Activated CD8-positive, alpha-beta memory T cell treated with anti-CD3 and anti-CD28 coated beads for 1 hour (primary cell): ENCODE measurements at places on chromosomes 7 and 10.

- DNase-seq, result no peak
Measured at GRCh38 chr10:32204606-32205005, 142.4 kb downstream of the EPC1 start.

- no peak for DNase-seq
Measured at GRCh38 chr10:52779541-52780390, 7.2 kb upstream of the MBL2 start.

DNA sequence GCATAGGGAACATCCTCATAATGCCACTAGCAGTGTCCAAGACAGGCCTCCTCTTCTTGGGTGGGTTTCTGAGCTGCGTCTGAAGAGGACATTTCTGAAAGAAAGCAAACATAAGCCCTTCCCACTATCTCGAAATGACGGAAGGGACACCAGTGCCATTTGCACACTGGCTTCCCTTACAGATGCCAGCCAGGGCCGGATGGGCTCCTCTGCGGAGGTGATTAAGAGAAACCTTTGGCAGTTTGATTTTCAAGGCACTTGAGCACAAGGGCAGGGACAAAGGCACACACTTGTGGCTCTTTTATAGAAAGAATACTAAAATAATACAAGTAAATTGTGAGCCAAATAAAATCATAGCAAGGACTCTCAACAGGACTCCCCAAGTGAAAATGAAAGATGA, 106.6 kb upstream of the CELF2 start:
- no peak for DNase-seq

- no peak for DNase-seq
Measured at GRCh38 chr10:48290286-48290685, 15.8 kb upstream of the FRMPD2 start.

DNA sequence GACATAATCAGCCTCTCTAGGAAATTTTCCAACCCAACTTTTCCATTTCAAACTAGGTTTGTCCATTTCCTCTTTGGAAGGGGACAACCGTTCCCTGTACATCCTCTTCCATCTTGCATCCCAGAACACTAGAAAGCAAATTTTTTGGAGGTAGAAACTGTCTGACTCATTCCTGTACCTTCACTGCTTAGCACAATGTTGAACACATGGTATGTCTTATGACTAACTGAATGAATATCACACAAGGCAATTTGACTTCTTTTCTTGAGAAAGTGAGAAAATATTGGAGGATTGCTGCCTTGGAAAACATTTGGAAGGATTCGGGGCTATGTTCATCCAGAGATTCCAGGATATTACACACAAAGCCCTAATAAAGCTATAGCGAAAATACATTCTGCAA, 289.1 kb downstream of the FGFR2 start:
- DNase-seq, result no peak

- DNase-seq, result no peak
Measured at GRCh38 chr7:43540471-43540870, 42.4 kb upstream of the STK17A start.

- no peak for DNase-seq
Measured at GRCh38 chr7:13904007-13904406, 85.5 kb downstream of the ETV1 start.

DNA sequence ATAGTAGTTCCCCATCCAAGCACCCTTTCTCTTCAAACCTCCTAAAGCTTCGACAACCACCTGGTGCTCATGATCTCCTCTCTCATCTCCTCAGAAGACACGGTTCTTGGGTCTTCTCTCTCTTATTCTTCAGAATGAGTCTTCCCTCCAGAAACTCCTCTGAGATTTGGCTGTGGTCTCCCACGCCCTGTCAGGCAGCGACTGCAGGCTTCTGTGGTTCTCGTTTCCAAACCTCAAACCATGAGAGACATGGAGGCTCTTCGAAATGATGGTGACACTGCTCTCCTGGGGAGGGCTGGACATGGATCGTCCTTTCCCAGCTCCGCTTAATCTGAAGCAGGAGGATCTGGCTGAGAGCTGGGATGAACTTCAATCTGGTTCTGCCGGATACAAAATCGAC, 78.6 kb upstream of the PITRM1 start:
- no peak for DNase-seq

GRCh38 chr7:81761821-81762220, 8.0 kb downstream of the HGF start:
- no peak for DNase-seq

DNA sequence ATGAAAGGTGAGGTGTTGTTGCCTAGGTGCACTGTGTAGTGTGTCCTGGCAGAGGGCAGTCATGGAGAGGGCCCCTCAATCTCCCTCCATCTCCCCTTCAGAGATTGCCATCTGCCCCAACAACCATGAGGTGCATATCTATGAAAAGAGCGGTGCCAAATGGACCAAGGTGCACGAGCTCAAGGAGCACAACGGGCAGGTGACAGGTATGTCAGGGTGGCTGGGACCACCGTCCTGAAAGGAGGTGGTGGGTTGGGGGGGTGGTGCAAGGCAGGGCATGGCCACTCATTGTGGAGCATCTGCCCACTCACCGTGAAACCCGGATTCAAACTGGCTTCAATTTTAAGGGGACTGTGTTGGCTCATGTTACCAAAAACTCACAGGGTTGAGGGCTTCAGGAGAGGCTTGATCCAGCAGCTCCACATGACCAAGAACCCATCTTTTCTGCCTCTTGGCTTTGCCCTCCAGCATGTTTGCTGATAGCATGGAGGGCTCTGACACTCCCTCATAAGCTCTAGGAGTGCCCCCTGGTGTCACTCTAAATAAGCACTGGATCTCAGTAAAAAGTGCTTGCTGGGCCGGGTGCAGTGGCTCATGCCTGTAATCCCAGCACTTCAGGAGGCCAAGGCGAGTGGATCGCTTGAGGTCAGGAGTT, 12.2 kb downstream of the ARPC1B start:
- no peak for DNase-seq

GRCh38 chr7:70504254-70504653, 627.7 kb upstream of the GALNT17 start:
- DNase-seq, result no peak

DNA sequence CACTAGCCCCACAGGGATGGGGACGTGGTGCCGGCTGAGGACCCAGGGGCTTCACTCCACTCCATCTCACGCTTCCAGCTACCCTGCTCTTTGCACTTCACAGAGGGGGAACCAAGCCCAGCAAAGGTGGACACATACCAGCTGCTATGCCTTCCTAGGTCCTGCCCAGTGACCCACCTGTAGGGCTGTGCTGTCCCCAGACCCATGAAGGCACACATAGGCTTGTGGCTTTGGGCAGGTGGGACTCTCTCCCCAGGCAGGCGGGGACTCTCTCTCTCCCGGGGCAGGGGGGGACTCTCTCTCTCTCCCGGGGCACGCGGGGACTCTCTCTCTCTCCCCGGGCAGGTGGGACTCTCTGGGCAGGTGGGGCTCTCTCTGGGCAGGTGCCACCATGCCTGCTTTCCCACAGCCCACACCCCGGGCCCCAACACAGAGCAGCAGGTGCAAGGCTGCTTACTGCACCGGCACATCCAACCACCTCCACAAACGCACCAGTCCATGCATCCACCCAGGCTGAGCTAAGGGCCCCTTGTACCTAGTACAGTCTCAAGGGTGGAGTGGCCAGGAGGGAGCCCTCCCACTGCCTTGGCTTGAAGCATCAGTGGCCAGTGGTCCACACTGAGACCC, 13.8 kb upstream of the GPR146 start:
- DNase-seq, result no peak

- no peak for DNase-seq
Measured at GRCh38 chr7:22821702-22822485, 755 bp downstream of the TOMM7 start.

GRCh38 chr10:6579904-6580278, at the start of gene PRKCQ:
TSS of gene PRKCQ (minus strand) at chr10:6580276. CDS start at chr10:6515135, 65,141 bp downstream.
- no peak for DNase-seq

- no peak for DNase-seq
Measured at GRCh38 chr7:125423458-125424155, 494.0 kb upstream of the POT1 start.

GRCh38 chr10:4100380-4100779, 315.4 kb upstream of the KLF6 start:
- DNase-seq, result no peak

- no peak for DNase-seq
Measured at GRCh38 chr10:15346440-15347141, 24.5 kb downstream of the FAM171A1 start.
